ENCODE measurements at places on chromosomes 1 and 21. TPM values are rescaled to one million over a fixed set of nuclear protein-coding genes. Genes with fewer than 3 reads are reported as not detected.

DNA sequence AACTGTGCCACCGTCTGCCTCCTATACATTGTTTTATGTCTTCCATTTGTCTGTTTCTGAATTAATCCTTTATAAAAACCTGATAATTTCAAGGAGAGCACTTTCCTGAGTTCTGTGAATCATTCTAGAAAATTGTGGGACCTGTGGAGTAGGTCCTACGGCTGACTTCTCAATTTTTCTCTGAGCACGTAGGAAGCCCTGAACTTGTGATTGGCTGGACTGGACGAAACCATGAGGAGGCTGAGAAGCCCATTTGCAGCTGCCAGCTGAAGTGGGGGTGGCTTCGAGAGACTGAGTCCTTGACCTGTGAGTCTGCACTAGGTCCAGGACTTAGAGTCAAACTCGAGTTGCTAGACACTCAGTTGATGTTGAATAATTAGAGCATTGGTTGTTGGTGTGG is 277.1 kb upstream of the NCAM2 start:
- DNase-seq, result no peak

The FAM43B gene
- total RNA-seq, result not detected

DNA sequence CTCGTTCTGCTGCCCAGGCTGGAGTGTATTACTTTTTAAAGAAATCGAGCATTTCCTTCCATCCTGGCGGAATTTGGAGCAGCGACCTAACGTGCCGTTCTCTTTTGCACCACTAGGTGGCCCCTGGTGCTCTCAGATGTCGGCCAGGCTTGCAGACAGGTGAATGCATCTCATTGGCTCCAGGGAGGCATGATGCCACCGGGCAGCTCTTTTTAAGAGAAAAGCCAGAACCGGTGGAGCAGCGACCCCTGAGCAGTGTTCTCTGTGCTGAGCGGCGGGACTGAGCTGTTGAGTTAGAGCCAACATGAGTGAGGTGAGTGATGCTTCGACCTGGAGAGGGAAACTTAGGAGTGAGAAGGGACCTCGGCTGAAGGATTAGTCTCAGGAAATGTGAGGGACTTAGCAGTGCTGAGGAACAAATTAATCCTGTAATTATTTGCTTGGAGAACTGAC is at the start of gene PCP4:
Gene PCP4 (plus strand): TSS at position 241 of the 453 bp plus-strand sequence. CDS start 64 bp downstream, at position 305.
- DNase-seq, result peak; percentile 62

The OLIG2 gene
- 25.8 TPM for total RNA-seq

- no peak for DNase-seq
Observed at GRCh38 chr1:195740862-195741261, 867.4 kb downstream of the KCNT2 start.

- DNase-seq, result no peak
Observed at GRCh38 chr1:32336591-32336932, 529 bp upstream of the MARCKSL1 start.

- no peak for DNase-seq
Observed at GRCh38 chr1:246364415-246364941, 142.6 kb downstream of the SMYD3 start.

GRCh38 chr1:55140546-55140983 is 74.6 kb downstream of the USP24 start:
- DNase-seq, result peak; percentile 84

GRCh38 chr1:204343802-204344201 is 15.9 kb downstream of the PLEKHA6 start:
- DNase-seq, result no peak

The GNG12 gene
- total RNA-seq, result 360 TPM

- no peak for DNase-seq
Observed at GRCh38 chr1:48936436-48936835, 159.7 kb upstream of the BEND5 start.

GRCh38 chr1:19920132-19920710 is 3.2 kb downstream of the PLA2G2E start:
- DNase-seq, result no peak

- no peak for DNase-seq
Observed at GRCh38 chr1:180923021-180923841, 10.5 kb downstream of the KIAA1614 start.

- DNase-seq, result no peak
Observed at GRCh38 chr1:232355162-232356006, 274.5 kb downstream of the SIPA1L2 start.

- peak; percentile 60 for DNase-seq
Observed at GRCh38 chr1:167401260-167401873, 117.0 kb downstream of the CD247 start.

DNA sequence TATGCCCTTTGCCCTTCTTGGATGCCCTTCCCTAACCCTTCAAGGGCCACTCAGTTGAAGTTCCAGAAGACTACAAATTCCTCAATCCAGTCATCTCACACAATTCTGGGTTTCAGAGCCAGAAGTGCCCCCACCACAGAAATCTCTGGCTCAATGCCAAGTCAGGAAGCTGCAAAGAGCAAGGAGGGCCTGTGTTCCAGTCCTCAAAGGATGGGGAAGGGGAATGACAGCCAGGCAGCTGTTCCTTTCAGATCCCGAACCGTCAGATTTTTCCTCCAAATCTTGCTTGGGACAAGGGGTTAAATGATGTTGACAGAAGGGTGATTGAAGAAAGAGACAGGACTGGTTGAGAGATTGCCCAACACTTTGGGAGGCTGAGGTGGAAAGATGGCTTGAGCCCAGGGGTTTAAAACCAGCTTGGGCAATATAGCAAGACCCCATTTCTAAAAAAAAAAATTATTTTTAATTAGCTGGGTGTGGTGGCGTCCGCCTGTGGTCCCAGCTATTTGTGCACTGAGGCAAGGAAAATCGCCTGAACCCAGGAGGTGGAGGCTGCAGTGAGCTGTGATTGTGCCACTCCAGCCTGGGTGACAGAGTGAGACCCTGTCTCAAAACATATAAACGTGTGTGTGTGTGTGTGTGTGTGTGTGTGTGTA is 716 bp upstream of the HPDL start:
- DNase-seq, result no peak

All from SK-MEL-5 (cell line).